Fibroblast of the conjunctiva (primary cell): ENCODE measurements at places on chromosomes 3 and 15.

GRCh38 chr15:88124199-88124598, 132.3 kb downstream of the NTRK3 start:
- no peak for DNase-seq

- DNase-seq, result peak; percentile 20
Observed at GRCh38 chr3:66362541-66362941, 138.3 kb downstream of the LRIG1 start.

DNA sequence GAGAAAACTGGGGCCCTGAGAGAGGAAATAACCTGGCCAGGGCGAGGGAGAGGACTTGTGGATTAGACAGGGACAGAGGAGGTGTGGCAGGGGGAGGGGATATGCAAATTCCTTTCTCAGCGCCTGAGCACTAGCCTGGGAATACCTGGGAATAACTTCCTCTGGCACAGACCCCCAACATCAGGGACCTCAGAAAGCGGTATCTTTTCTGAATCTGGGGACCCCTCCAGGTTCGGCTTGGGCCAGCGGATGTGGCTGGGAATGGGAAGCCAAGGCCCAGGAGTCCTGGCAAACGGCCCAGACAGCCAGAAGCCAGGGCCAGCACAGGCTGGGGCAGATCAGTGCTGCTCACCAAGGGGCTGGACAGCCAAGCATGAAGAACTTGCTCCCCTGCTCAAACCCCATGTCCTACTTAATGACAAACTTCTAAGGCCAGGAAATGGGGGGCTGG, 9.2 kb upstream of the ACSBG1 start:
- DNase-seq, result no peak

DNA sequence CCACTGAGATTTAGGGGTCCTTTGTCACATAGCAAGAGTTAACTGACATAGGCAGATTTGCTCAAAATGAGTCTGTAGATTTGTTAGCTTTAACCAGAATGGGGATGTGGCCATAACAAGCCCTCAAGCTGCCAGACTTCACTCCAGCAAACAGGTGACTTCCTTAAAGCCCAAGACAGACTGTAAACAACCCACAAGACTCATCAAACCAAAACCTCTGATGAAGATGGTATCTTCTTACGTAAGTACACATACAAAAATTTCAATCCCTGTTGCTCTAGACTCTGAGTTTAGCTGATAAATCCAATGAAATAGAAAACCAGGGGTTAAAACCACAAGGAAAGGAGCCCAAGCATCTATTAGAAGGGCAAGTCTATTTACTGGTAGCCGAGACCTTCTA, 18.2 kb upstream of the ZBTB20 start:
- no peak for DNase-seq

GRCh38 chr3:157065201-157065600, 94.7 kb downstream of the CCNL1 start:
- DNase-seq, result no peak
